ENCODE measurements at places on chromosomes 16 and 17.

DNA sequence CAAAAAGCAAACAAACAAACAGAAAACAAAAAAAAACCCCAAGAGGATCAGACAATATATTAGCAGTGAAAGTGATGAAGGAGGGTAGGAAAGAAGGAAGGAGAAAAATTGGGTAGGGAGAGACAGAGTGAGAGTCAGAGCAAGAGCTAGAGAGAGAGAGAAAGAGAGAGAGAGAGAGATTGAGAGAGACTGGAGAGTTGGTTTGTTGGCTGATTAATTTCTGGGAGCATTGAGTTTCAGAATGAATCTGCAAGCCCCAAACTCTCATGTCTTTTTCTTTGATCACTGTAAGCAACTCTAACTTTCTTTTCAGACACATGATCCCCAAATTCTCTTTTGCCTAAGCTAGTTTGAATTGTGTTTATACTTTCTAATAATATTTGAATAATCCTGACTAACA, 388.1 kb downstream of the SHISA9 start:
- no peak overlapping the region for H3K4me3 ChIP-seq
- no peaks in the 10 kb centered on the region for H3K27me3 ChIP-seq
- DNase-seq, result no peak
- no peak overlapping the region for H3K27ac ChIP-seq
- H3K4me1 ChIP-seq, result no peaks in the 10 kb centered on the region

DNA sequence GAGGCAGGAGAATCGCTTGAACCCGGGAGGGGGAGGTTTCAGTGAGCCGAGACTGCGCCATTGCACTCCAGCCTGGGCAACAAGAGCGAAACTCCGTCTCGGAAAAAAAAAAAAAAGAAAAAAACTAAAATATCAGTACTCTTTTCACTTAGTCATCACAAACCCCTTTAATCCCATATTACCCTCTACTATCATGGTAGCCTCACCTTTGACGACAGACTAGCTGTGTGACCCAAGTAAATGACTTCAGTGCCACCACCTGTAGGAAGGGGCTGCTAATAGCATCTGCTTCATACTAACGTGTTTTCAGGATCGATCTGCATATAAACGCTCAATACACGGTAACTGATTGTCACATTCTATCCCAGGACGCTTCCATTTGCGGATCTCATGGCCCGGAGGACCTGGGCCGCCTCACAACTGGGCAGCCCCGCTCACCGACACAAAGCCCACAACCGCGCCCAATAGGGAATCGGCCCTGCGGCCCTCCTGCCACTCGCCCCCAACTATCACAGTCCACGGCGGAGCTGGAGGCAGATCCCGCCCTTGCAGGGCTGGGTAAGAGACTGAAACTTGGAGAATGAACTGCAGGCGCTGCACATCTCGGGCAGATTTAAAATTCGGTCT, 1.1 kb upstream of the ZNF263 start:
- no peaks in the 10 kb centered on the region for H3K27me3 ChIP-seq
- H3K4me3 ChIP-seq, result peak overlapping the region; percentile 89
- peaks cover 5% of the 10 kb centered on the region for H3K36me3 ChIP-seq
- peak overlapping the region; percentile 98 for H3K27ac ChIP-seq
- H3K4me1 ChIP-seq, result peaks cover 2% of the 10 kb centered on the region

DNA sequence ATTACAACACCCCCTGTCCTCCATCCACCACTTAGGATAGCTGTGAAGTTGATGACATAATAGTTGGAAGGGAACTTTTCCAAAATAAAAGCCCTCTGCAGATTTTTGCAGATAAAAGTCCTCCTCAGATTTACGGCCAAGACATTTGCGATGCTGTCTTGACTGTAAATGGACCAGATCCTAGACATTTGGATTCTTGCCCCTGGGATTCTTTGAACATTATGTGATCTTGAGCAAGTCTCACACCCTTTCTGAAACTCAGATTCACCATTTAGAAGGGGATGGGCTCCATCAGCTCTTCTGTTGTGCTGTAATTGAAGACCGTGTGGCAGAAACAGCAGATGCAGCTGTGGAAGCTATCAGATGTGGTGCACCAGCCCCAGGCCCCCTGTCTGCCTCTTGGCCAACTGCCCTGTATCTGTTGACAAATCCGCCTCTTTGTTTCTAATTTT, 153.9 kb upstream of the CACNG3 start:
- H3K4me1 ChIP-seq, result no peaks in the 10 kb centered on the region
- no peaks in the 10 kb centered on the region for H3K36me3 ChIP-seq
- H3K4me3 ChIP-seq, result no peak overlapping the region
- H3K27me3 ChIP-seq, result no peaks in the 10 kb centered on the region
- no peak overlapping the region for H3K27ac ChIP-seq

GRCh38 chr17:35708149-35708548, 23.3 kb upstream of the RASL10B start:
- H3K36me3 ChIP-seq, result peaks cover 1% of the 10 kb centered on the region
- no peak for DNase-seq
- peaks cover 2% of the 10 kb centered on the region for H3K4me1 ChIP-seq
- no peak overlapping the region for H3K4me3 ChIP-seq
- H3K27ac ChIP-seq, result no peak overlapping the region

- no peaks in the 10 kb centered on the region for H3K36me3 ChIP-seq
- H3K4me3 ChIP-seq, result no peak overlapping the region
Observed at GRCh38 chr17:14044702-14045101, 24.6 kb upstream of the COX10 start.
